Stimulated activated CD8-positive, alpha-beta memory T cell treated with anti-CD3 and anti-CD28 coated beads, Interleukin-12 subunit alpha, Interleukin-12 subunit beta, amount 100 ng/mL, for 4 hours (primary cell): ENCODE measurements at places on chromosomes 7 and 10.

GRCh38 chr7:84102213-84102612 lies 92.4 kb downstream of the SEMA3A start:
- DNase-seq = no peak

DNA sequence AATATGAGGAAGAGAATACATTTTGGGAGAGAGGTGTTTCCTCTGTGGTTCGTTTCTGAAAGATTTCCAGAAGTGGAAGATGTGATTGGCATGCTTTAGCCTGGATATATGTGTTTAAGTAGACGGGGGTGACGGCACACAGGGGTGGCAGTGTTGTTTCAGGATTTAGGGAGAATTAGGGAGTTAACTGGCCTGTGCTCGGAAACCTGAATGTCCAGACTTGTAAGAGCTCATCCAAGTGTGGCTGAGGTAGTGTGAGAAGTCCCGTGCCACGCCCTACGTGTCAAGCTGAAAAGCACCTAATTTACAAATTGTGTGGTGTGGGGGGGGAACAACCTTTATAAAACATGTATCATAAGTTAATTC lies 1.1 kb downstream of the RALA start:
- no peak for DNase-seq

DNA sequence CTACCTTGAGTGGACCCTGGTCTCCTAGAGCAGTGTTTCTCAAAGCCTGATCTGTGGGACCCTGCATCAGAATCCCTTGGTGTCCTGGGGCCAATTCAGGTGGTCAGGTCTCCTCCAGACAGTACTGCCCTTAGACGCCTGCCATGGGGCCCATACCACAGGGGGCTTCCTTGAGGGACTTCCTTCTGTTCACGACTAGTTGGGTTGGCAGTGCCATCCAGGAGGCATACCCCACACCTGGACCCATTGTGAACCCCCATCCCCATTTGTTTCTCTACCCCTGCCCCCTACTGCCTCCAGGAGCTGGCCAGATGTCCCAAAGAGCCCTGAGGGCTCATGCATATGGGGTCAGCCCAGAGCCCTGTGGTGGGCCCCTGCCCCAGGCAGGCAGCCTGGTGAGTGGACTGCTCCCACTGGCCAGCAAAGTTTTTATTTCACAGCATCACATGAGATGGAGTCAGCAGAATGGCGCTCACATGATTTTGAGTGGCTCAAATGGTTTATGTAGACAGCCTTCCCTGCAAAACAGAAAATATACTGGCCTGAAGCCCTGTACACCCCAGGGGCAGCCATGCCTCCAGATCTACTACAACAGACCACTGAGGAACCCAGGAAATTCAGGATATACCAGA lies 259.9 kb upstream of the ZMIZ1 start:
- DNase-seq = no peak

DNA sequence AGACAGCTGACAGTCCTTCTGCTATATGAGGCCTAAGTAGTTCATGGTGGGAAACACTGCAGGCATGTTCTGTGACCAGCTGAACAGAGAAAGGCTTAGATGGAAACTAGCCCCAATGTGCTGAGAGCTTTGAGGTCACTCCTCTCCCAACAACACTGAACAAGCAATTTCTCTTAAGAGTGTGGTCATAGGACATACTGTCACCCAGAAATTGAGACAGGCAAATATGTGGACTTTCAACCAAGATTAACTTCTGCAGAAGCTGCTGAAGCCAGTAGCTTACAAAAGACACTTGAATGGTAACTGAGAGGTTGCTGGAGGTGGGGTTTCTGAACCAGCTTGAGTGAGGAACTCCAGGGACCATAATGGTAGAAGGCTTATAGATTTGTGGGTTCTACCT lies 38.9 kb upstream of the UNC5B start:
- DNase-seq = no peak

DNA sequence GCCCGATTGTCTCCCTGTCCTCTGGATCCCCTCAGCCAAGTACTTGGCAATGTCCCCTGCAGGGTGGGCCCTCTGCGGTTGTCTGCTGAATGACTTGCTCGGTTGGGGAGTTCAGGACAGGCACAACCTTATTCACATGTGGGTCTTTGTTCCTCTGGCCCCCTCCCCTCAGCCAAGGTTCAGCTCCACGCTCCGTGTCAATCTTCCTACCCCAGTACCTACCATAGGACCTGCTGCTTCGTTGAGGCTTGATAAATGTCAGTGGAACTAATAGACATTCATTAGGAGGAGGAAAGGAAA lies 7.1 kb downstream of the CPA5 start:
- no peak for DNase-seq

GRCh38 chr10:48609899-48610584 lies 5.2 kb upstream of the ARHGAP22 start:
- no peak for DNase-seq

GRCh38 chr7:142177869-142178268 lies 66.4 kb downstream of the MGAM2 start:
- DNase-seq = no peak

DNA sequence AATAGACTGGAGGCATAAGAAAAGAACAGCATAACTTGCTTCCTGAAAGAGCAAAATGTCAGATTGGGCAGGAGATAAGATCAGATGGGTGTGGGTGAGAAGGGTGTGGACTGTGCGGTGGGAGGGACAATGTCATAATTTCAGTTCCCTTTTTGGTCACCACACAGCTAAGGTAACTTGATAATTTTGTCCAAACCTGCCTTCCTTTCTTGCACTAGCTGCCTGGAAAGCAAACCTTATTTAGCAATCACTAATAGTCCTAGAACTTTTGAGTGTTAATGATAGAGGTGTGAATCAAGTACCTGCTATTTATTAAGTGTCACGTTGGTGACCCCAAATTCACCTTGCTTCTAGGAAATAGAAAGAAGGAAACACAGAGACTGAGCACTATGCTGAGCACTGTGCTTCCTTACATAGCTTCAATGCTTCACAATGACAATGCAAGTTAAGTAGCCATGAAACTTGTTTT lies 72.4 kb upstream of the SP4 start:
- peak; percentile 24 for DNase-seq

GRCh38 chr10:9792181-9792580 lies 1225.5 kb upstream of the CELF2 start:
- no peak for DNase-seq

- no peak for DNase-seq
Measured at GRCh38 chr10:86969421-86970041, 1.2 kb downstream of the ADIRF start.

- DNase-seq = no peak
Measured at GRCh38 chr7:151086802-151087244, 548 bp downstream of the AGAP3 start.

- DNase-seq = no peak
Measured at GRCh38 chr7:155795951-155796350, 16.3 kb downstream of the SHH start.

DNA sequence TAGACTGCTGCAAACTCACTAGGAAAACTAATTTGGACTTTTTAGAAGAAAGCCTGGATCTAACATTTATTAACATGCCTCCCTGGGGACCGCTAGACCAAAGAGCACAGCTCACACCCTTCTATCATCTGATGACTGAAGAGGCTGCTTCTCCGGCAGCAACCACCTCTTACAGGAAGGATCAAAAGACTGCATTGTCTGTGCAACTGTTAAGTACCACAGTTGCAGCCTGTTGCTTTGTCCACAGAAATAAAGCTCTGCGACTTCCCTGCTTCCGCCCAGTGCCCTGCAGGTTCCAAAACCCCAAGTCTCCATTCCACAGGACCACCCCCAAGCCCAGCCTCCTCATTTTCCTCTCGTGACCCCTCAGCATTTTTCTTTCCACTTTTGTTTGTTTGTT lies 14.0 kb upstream of the PODXL start:
- no peak for DNase-seq

- no peak for DNase-seq
Measured at GRCh38 chr10:3702569-3702968, 82.4 kb downstream of the KLF6 start.

DNA sequence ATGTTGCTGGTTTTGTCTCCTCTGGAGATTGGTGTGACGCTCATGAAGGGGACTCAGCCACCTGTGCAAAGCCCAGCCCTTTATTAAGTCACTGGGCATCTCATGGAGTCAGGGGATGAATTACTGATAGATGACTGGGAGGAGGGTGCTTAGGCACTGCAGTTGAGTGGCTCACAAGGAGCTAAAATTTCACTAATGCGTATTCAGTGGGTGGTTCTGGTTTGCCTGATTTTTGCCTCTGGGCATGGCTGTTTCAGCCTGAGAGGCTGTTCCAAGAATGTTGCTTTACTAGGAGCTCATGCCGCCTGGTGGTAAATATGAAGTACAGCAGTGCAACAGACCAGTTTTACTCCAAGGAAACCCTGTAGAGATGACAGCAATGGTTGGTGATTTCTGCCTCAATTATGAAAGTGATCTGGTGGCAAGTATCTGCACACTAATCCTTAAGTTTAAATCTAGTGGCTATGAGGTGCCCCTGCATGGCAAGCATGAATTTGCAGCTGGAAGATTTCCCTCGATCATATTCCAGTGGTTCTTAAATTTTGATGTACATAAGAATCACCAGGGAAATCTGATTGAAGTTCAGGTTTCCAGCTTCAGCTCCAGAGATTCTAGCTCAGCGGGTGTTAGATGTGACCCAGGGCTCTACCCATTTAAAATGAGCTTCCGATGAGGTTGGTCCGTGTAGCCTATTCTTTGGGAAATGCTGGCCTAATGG lies 19.9 kb downstream of the ACTA2 start:
- no peak for DNase-seq

DNA sequence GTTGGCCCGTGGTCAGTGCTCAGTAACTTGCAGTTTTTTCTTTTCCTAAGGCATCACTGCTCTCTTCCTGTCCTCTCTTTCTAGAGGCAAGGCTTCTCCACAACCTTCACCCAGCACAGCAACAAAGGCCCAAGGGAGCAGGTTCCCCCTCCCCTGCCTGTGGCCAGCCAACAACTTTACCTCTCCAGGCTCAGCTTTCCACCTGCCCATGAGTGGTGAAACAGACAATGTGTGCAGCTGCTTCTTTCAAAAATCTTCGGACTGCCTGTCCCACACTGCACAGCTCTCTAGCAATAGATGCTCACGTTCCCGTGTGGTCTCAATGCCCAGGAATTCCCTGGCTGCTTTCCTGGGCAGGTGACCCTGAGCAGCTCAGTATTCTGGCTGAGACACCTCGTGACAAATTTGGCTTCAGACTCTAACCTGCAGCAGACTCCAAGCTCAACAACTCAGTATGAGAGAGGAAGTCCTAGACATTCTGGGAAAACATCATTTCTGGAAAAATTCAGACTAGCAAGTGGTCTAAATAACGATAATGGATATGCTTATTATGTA lies 28.9 kb upstream of the TMEM72 start:
- DNase-seq = no peak

GRCh38 chr7:155339474-155339873 lies 41.8 kb downstream of the INSIG1 start:
- no peak for DNase-seq

GRCh38 chr10:126177417-126178030 lies 210.8 kb downstream of the ADAM12 start:
- no peak for DNase-seq

GRCh38 chr7:96481796-96482195 lies 159.9 kb upstream of the SLC25A13 start:
- DNase-seq = no peak

DNA sequence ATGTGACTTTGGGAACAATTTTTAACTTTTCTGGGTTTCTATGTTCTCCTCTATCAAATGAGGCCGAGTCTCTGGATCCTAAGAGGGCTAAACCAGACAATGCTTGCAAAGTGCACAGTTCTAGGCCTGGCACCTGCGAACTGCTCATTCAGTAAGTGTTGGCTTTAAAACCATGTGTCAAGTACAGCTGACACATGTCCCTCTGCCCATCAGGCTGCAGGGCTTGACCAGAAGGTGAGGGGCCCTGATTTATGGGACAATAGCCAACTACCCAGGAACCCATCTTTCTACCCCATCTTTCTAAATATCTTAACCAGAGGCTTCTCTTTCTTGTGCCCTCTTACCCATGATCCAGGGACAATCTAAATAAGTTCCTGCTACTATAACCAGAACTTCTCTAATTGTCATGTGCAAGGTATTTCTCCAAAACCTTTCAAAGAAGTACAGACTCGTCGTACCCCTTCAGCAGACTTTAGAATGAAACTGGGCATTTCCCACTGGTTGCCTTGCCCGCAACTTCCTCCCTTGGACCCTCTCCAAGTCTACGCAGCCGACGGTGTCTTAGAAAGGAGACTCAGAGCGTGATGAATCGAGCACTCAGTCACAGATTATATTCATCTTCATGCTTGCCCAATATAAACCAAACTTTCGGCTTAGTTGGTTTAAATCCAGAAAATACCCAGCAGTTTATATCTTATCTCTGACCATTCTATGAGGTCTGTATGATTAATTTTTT lies 69.8 kb upstream of the STEAP1B start:
- DNase-seq = no peak

DNA sequence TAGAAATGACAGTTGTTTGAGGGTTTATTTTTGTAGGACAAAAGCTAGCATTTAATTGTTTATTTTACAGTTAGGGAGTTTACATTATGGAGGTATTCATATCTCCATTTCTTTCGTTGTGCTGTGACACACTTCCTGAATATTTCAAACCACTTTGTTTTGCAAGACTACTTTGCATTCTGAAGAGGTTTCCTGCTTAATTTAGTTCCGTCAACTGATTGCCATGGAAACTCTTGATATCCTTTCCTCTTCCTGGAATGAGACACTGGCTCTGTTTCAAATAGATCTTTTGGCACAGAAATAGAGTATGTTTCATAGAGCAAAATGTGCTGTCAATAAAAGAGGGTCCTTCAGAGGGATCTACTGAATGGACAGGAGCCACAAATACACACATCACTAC lies 159.5 kb upstream of the AGR3 start:
- DNase-seq = no peak

DNA sequence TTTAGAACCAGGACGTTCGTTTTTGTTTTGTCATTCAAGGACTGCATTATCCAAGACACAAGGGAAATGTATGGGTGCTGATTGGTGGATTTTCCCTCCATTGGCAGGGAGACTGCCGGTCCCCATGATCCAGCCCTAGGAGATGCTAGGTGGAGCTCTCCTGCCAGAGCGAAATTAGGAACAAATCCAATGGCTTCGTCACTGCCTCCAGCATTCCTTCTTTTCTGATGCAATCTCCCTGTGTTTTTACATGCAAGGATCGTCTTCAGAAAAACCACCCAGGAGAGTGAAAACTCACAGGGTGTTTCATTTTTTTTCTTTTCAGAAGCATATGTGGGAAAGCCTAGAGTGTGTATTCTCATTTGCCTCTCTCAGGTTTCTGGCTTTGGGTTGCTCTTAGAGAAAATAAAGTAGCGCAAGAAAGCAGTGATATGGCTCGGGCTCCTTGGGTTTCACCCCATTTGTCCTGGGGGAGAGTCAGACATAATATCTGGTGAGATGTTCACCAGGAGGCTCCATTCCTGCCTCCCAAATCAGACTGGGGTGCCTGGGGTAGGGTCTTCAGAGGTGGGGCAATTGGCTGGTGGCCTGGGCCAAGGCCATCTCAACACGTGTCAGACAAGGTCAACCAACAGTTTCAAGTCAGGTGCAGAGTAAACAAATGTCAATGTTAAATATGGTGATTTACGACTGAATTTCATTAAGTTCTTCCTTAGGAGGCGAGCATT lies 450.9 kb upstream of the MKI67 start:
- DNase-seq = no peak

GRCh38 chr10:56035489-56035888 lies 325.6 kb downstream of the ZWINT start:
- no peak for DNase-seq

GRCh38 chr10:27618906-27619305 lies 114.8 kb downstream of the RAB18 start:
- DNase-seq = no peak
